ENCODE measurements at places on chromosomes 5 and 9. TPM values are rescaled to one million over a fixed set of nuclear protein-coding genes. Genes with fewer than 3 reads are reported as not detected.

The FOXD4L6 gene
- 0.33 TPM for total RNA-seq

The WNT8A gene
- not detected for total RNA-seq

The ROPN1L gene
- 0.63 TPM for total RNA-seq

The AK6 gene
- 16.1 TPM for total RNA-seq

The SLC34A3 gene
- total RNA-seq: not detected

The DNM1 gene
- total RNA-seq: 12.4 TPM

The CFAP77 gene
- not detected for total RNA-seq

The ADAMTSL1 gene
- total RNA-seq: 172 TPM

The SGCD gene
- 38.6 TPM for total RNA-seq

The ARID3C gene
- total RNA-seq: not detected

The CTSV gene
- total RNA-seq: not detected

The CMYA5 gene
- total RNA-seq: 5.1 TPM

The ABLIM3 gene
- 40.9 TPM for total RNA-seq

The ALDH1A1 gene
- 66.4 TPM for total RNA-seq

The PFDN1 gene
- 84.8 TPM for total RNA-seq

The FCN2 gene
- total RNA-seq: not detected

The TAF11L12 gene
- not detected for total RNA-seq

The EQTN gene
- not detected for total RNA-seq

The GTF2H2C gene
- 17.0 TPM for total RNA-seq

The BARHL1 gene
- total RNA-seq: not detected

The PCDHA4 gene
- 1.1 TPM for total RNA-seq

The HSD17B4 gene
- total RNA-seq: 90.6 TPM

The YIPF5 gene
- 24.9 TPM for total RNA-seq

The FSTL4 gene
- total RNA-seq: 0.78 TPM

The LECT2 gene
- not detected for total RNA-seq

The LARP1 gene
- 128 TPM for total RNA-seq

The PCDHA5 gene
- total RNA-seq: 0.17 TPM

The ANAPC2 gene
- total RNA-seq: 18.7 TPM

The PTPA gene
- total RNA-seq: 67.6 TPM

The SHOC1 gene
- not detected for total RNA-seq

The ACOT12 gene
- not detected for total RNA-seq

The SLC6A7 gene
- total RNA-seq: not detected

The ACTBL2 gene
- not detected for total RNA-seq

The SPATA31A7 gene
- not detected for total RNA-seq

The ZNF883 gene
- 1.7 TPM for total RNA-seq

The RNF183 gene
- total RNA-seq: not detected

The MYORG gene
- 20.8 TPM for total RNA-seq

The FCN1 gene
- total RNA-seq: 1.3 TPM

The RASEF gene
- total RNA-seq: 0.19 TPM

The WASHC1 gene
- 4.6 TPM for total RNA-seq

The SLCO6A1 gene
- not detected for total RNA-seq

The CARD6 gene
- total RNA-seq: 10.1 TPM
